ENCODE measurements at places on chromosomes 2 and 18.

GRCh38 chr2:48605482-48606175 is 12.0 kb upstream of the GTF2A1L start:
- DNase-seq = no peak

GRCh38 chr2:77800410-77800809 is 278.2 kb upstream of the LRRTM4 start:
- DNase-seq = no peak

GRCh38 chr2:176562359-176563078 is 293.3 kb downstream of the MTX2 start:
- DNase-seq = no peak

DNA sequence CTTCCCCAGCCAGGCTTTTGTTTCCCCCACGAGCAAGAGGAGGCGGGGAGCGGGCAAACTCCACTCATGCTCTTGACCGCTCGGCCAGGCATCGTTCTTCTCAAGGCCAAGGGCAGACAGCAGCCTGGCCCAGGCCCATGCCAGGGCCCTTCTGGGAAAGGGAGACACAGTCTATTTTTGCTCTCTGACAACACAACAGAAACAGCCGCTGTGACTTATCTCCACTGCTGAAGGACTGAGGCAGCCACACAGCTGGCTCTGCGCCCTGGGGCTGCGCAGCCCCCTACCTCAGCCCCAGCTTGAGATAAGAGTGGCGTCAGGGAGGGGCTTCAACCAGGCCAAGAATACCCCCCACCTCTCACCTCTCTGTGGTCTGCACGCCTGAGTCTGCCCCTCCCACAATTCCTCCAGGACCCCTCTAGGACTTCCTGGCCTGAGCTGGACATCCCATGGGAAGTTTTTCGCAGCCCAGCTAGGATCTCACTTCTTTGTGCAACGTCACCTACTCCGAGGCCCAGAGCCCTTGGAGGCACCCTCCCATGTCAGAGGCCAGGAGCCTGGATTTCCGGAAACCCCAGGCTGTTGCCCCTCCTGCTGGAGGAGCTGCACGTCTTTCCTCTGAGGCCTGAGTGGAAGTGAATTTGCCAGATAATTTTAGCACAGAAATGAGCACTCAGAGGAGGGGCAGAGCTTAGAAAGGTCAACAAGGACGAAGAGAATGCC is 118.9 kb upstream of the OTOS start:
- no peak for DNase-seq

- DNase-seq = no peak
Observed at GRCh38 chr2:197268786-197269584, 41.6 kb downstream of the ANKRD44 start.

- no peak for DNase-seq
Observed at GRCh38 chr2:165529130-165529529, 59.6 kb downstream of the CSRNP3 start.

DNA sequence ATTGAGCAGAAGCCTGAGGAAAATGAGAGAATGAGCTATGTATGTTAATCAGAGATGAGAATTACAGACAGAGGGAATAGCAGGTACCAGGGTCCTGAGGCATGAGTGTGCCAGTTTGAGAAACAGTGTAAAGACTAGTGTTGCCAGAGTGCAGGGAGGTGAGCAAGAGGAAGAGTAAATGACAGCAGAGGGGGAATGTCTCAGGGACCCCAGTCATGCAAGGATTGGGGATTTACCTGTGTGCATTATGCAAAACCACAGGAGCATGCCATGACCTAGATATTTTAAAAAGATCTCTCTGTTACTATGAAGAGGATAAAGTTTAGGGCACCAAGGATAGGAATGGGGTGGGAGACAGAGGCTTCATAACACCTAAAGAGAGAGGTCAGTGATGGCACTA is 72.1 kb downstream of the TTC32 start:
- no peak for DNase-seq

DNA sequence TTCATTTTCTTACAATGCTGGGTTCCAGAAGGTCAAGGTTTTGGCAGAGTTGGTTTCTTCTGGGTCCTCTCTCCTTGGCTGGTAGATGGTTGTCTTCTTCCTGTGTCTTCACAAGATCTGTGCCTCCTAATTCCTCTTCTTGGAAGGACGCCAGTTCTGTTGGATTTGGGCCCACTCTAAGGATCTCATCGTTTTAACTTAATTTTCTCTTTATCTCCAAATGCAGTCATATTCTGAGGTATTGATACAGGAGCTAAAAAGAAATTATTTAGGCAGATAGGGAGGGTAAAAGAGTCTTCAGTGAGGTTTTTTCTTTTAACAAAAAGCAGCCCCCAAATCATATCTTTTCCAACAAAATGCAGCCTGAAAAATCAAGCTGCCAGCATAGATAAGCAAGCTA is 998.4 kb downstream of the SOCS6 start:
- DNase-seq = no peak

- DNase-seq = no peak
Observed at GRCh38 chr2:21715887-21716286, 592.1 kb downstream of the TDRD15 start.

DNA sequence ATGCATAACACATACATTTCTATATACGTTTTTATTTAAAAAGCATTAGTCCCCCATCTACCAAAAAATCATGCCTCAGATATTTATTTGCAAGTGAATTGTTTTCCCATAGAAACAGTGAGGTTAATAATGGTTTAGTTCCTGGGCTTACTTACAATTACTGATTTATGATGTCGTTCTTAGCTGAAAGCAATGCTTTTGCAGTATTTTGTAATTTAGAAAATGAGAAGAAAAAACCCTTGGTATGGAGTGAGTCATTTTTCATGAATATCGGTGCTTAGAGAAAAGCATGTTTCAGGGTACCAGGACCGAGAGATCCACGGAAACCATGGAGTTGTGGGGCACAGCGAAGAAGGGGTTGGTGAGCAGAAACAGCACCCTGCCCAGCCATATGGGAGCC is 12.0 kb upstream of the CDK15 start:
- no peak for DNase-seq

DNA sequence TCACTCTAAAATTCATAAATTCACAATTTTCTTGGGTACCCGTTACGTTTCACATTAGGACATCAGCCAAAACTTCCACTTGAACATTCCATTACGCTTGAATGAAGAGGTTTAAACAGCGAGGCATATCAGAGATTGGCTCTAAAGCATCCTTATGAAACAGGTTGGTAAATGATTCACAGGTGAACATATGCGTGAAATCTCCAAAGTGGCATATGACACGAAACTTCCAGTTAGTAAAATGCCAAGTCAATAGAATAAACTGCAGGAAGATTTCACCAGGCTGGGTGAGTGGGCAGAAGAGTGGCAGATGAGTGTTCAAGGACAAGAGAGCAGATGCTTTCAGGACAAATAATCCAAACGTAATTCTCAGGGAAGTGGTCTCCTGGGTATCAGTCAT is 33.9 kb upstream of the GLS start:
- DNase-seq = no peak

- no peak for DNase-seq
Observed at GRCh38 chr2:217249121-217250012, 389.5 kb upstream of the TNP1 start.

DNA sequence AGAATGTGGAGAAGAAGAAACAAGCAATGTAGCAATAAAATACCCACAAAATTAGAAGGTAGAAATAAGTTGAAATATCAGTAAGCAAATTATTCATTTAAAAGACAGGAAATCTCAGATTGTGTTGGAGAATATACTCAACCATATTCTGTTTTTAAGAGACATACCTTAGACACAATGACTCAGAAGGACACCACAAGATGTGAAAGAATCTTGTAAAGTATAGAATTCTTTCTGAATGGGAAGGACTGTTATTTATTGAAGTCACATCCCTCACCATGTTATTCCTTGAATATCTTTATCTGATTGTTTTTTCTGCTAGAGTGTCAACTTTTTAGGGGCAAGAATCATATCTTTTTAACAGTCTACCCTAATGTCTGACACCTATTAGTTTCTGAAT is 50.4 kb downstream of the CTAGE1 start:
- DNase-seq = no peak

GRCh38 chr18:22822024-22822423 is 111.1 kb upstream of the RBBP8 start:
- no peak for DNase-seq

- DNase-seq = no peak
Observed at GRCh38 chr2:204545861-204546735, 823 bp downstream of the PARD3B start.

- no peak for DNase-seq
Observed at GRCh38 chr2:168119515-168120141, 127.8 kb downstream of the STK39 start.

DNA sequence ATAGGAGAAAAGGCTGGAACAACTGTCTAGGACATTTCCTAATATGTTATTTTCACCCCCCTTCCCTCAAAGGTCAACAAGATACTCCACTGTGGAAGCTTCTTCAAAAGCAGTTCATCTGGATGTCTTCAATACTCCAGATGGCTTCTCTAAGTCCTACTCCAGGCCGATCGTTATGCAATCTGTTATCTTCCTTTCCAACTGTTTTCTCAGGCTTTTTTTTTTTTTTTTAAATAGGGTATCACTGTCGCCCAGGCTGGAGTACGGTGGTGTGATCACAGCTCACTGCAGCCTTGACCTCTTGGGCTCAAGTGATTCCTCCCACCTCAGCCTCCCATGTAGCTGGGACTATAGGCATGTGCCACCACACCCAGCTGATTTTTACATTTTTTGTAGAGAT is 26.3 kb downstream of the ATP8B1 start:
- DNase-seq = no peak

DNA sequence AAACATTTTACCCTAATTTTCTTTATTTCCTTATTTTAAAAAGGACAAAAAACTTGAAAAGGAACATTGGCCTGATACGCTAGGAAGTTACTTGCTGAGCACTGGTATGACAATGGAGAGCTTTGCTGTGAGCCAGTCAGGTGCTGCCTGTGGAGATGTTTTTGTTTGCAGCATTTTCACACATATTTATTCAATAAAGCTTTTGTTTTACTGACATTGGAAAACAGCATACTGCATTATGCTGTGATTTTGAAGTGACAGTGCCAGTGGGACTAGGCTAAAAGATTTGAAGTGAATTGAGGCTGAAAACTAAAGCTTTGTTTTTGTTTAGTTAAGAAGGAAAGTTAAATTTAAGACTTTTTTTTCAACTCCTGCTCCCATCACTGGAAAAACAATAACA is 470.7 kb upstream of the ZEB2 start:
- DNase-seq = no peak
